ENCODE measurements at places on chromosomes 5 and 9. TPM values are rescaled to one million over a fixed set of nuclear protein-coding genes. Genes with fewer than 3 reads are reported as not detected.

The ZNF608 gene
- polyA plus RNA-seq, result 0.77 TPM

The C7 gene
- not detected for polyA plus RNA-seq

The SLC34A3 gene
- polyA plus RNA-seq, result 0.04 TPM

The PCDHGA2 gene
- polyA plus RNA-seq, result 0.78 TPM

The ZBTB6 gene
- 7.7 TPM for polyA plus RNA-seq

The ADAM19 gene
- polyA plus RNA-seq, result 15.2 TPM

The EGFLAM gene
- not detected for polyA plus RNA-seq

The PLK2 gene
- polyA plus RNA-seq, result 230 TPM

The ECM2 gene
- 0.25 TPM for polyA plus RNA-seq

Measured in A549 (cell line).